ENCODE measurements at places on chromosomes 5 and 9.

GRCh38 chr5:169006842-169007790 lies 293.8 kb downstream of the SLIT3 start:
- DNase-seq, result no peak

DNA sequence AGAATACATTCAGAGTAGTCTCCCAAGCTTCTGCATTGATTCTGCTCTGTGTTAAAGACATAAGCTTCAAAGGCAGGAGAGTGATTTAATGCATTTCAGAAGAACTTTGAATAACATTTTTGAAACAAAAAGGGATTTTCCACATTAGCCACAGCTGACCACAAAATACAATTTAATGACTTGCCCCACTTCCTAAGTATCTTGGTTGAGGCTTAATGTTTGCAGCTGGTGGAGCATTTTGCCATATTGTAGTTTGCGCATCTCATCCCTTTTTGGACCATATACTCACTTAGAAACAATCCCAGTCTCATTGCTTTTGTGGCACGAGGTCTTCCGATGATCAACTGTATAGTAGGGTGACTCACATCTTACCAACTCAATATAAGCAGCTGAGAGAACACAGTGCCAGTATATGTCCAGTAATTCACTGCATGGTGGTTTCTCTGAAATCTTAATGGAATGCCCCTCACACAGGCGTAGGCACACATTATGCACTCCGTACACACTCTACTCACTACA lies 455.8 kb upstream of the PTGER4 start:
- DNase-seq, result no peak

- DNase-seq, result no peak
These were observed 184.9 kb downstream of the SMC2 start for GRCh38 chr9:104278929-104279496.

- peak; percentile 71 for DNase-seq
These were observed 68.2 kb downstream of the LRSAM1 start for GRCh38 chr9:127519301-127520166.

GRCh38 chr5:32678472-32678871 lies 32.6 kb upstream of the NPR3 start:
- DNase-seq, result no peak

DNA sequence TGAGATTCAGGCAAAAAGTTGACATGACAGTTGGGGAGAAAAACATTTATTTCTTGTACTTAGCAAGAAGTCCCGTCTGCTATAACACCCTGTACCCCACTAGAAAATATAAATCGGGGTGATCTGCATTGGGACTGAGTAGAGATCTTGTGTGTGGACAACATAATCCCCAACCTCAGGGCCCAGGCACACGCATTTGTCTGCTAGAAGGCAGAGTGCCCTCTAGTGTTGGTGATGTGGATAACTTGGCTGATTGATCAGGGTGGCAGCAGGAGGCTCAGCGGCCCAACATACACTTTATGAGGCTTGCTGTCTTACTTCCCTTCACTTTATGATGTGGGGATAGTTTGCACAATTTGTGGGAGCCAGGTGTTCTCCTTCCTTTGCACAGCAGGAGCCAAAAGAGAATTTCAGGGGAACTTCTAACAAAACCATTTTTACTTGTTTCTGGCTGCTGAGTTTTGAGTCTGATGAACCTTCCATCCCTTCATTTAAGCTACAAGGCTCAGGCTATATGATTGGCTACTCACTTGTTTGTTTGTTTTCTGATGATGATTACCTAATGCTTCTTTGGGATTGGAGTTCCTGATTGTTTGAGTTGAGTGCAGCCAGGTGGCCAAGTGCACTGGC lies 263.2 kb downstream of the DMAC1 start:
- no peak for DNase-seq

DNA sequence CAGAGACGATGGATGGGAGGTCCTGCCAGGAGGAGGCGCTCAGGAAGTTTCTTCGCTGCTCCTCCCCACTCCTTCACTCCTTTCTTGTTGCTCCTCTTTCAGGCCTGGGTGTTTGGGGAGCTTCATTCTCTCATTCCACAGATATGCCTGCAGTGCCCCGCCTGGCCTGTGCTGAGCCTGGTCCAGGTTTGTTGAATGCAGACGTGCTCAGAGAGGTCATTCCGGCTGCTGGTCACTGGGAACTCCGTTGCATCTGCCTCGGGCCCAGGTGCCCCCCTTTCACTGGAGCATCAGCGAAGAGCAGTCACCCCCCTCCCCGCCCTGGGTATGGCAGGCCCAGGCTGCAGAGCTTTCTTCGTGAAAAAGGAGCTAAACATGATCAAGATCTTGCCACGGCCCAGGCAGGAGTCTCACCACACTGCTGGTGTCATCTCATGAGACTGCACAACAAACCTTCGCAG lies 15.5 kb downstream of the SURF6 start:
- DNase-seq, result no peak

GRCh38 chr9:120336753-120337090 lies 243.2 kb downstream of the CDK5RAP2 start:
- DNase-seq, result no peak

DNA sequence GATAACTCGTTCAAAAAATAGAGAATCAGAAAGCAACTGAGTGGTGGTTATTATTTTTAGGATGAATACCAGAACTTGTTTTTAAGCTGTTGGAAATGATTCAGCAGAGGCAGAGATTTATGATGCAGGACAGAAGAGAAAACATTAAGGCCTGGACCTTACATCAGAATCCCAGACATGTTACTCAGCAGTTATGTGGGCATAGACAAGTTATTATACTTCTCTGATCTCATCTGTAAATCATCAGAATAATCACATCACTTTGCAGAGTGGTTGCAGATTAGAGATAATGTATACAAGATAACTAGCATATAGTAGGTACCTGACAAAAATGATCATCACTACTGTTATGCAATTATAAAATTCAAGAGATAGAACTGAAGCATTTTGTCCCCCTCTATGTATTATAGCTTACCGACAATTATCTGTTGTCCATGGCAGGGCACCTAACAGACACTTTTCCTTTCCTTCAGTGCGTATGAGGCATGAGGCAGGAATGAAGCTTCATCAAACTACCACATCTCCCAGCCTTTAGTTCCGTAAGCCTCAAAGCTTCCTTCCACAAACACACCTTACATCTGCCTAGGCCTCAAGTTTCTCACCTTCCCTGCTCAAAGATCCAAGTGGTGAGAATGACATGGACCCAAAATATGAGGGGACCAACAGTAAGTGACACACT lies 165.9 kb downstream of the DENND1A start:
- no peak for DNase-seq

DNA sequence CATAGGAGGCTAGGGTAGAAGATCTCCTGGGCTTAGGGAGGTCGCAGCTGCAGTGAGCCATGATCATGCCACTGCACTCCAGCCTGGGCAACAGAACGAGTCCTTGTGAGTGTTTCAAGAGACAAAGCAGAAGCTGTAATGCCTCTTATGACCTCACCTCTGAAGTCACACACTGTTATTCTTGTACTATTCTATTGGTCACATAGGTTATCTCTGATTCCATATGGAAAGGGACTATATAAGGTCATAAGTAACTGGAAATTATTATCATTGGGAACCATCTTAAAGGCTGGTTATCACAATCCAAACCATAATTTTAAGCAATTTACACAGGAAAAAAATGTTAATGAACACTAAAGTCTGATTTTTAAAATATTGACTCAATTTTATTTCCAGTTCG lies 17.9 kb upstream of the AFF4 start:
- no peak for DNase-seq

GRCh38 chr9:131366761-131367401 lies 27.0 kb upstream of the PRRC2B start:
- DNase-seq, result peak; percentile 59

DNA sequence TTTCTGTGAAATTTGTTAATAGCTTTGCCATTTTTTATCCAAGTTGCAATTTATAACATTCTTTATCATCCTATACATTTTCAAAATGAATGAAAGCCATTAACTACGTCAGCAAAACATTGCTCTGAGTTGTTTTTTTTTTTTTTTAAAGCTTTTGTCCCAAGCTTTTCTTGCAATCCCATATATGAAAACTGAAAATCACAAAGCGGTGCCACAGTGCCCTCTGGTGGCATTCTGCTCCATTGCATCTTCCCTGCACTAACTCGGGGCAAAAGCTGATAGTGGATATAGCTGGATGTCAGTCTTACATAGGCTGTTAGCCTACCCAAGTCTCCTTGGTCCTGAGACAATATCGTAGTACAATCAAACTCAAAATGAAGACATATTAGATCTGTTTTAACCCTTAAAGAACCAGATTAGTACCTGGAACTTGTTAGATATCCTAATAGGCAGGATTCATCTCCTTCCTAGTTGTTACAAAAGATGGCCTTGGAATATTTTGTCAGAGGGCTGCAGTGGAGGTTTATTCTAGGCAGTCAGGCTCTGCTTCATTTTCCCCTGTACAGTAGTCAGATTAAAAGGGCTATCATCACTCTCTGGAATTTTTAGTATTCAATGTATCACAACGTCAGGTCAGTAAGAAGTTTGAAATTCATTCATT lies 669.9 kb downstream of the PTPRD start:
- peak; percentile 82 for DNase-seq

GRCh38 chr5:78318337-78318736 lies 23.8 kb upstream of the AP3B1 start:
- no peak for DNase-seq

DNA sequence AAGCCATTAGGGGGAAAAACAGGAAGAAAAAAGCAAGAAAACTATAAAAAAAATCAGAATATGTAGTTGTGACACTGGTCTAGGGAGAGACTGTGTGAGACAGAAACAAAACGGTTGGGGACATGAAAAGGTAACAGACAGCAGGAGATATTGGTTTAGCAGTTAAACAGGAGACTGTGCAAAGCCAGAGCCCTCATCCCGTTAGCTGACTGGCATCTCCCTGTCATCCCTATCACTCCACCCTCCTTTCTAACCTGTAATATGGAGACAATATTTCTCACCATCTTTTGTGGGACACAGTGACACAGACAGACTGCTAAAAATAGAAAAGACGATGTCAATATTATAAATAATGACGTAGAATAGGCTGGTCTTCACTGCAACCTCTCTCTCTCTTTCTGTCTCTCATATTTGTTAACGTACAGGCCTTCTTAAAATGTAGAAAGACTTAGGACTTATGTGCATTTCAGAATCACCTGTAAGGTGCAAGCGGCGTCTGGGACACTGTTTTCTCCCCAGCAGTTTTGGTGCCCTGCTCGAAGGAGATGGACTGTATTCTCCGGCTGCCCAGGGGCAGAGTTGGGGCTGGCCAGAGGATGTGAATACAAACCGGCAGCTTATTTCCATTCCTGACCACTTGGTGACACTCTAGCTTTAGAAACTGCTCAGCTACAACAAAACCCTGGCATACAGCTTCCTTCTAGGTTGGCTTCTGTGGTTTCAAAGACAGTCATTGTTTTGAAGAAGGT lies 190.6 kb downstream of the MAT2B start:
- peak; percentile 72 for DNase-seq

- DNase-seq, result no peak
These were observed 2139.6 kb upstream of the ACO1 start for GRCh38 chr9:30244877-30245276.

All from right forelimb (tissue), 1 donor.